ENCODE measurements at places on chromosomes 13 and 19. TPM values are rescaled to one million over a fixed set of nuclear protein-coding genes. Genes with fewer than 3 reads are reported as not detected.
A peak's percentile ranks its signal among the peaks of the same experiment; 100 is the strongest.

GRCh38 chr13:97005625-97006262 lies 11.5 kb upstream of the OXGR1 start:
- DNase-seq, result no peak

The SHANK1 gene
- total RNA-seq, result 0.25 TPM

The ZNF77 gene
- 1.6 TPM for total RNA-seq

- DNase-seq, result no peak
Measured at GRCh38 chr13:49308921-49309408, 61.2 kb downstream of the CDADC1 start.

DNA sequence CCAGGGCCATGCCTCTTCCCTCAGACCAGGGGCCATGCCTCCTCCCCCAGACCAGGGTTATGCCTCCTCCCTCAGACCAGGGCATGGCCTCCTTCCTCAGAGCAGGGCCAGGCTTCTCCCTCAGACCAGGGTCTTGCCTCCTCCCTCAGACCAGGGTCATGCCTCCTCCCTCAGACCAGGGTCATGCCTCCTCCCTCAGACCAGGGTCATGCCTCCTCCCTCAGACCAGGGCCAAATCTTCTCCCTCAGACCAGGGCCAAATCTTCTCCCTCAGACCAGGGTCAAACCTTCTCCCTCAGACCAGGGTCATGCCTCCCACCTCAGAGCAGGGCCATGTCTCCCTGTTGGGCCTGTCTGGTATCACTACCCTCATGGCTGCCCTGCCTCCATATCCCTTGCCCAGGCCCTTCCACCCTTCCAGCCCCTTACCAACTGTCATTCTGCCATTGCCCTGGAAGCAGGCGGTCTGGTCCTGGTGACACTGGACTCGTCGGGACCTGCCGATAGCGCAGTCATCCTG lies 4.2 kb downstream of the LYPD5 start:
- DNase-seq, result no peak

DNA sequence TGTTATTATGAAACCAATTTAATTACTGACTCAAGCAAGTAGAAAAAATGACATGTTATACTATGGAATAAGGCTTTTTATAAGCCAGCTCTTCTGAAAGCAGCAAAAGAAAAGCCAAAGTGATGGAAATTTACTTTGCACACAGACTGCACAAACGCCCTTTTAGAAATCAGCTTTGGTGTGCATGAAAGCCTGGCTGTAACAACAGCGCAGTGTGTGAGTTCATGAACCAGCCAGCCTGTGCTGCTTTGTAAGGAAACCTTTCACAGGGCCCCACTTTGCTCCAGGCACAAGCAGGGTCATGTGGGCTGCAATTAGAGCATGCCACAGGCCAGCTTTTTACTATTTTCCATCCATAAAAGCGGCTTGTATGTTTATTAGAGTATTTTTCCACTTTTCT lies 13.6 kb upstream of the IFT88 start:
- no peak for DNase-seq

The GADD45GIP1 gene
- total RNA-seq, result 31.4 TPM

- peak; percentile 95 for DNase-seq
Measured at GRCh38 chr19:40576585-40577451, at the start of gene SHKBP1. SHKBP1 (plus strand) TSS chr19:40576873; CDS start chr19:40576900, 27 bp downstream.

DNA sequence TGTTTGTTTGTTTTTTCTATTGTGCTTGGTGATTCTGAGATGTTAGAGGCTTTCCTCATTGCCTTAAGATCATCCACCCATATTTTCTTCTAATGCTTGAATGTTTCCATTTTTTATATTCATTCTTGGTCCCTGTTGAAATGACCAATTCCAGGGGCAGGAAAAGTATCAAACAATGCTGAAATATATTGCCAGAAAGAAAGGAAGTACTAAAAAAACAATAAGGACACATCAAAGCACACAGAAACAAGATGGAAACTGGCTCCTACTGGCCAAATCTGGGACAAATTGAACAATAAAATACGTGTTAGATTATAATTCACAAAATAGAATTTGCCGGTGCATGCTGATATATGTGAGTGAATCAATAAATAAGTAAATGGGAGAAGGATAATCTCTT lies 23.9 kb downstream of the ZDHHC20 start:
- no peak for DNase-seq

The PLVAP gene
- 36.9 TPM for total RNA-seq

GRCh38 chr19:2949939-2950285 lies 5.1 kb upstream of the ZNF77 start:
- no peak for DNase-seq
